Stimulated activated CD8-positive, alpha-beta memory T cell treated with anti-CD3 and anti-CD28 coated beads, Interleukin-2, amount 100 ng/mL, for 48 hours (primary cell): ENCODE measurements at places on chromosomes 7 and 10.

GRCh38 chr7:38938001-38938485, 29.1 kb upstream of the VPS41 start:
- DNase-seq = no peak

DNA sequence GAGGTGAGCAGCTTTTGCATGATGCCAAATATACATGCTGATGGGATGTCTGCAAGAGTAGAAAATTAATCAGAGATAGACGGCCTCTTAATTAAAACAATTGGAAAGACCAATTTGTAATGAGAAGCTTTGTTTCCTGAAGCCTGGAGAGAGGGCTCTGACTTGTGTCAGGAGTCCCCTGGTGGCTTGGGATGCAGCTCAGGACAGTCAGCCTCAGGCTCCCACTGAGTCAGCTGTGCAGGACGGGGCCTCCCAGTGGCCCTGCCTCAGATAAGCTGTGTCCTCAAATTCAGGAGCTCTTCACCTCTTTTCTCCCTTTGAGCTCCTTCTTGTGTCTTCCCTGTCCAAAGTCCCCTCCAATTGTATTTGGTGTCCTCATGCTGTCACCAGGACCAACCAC, 438.9 kb upstream of the PODXL start:
- no peak for DNase-seq

- no peak for DNase-seq
These were observed 74.9 kb upstream of the NRBF2 start for GRCh38 chr10:63058236-63058635.

DNA sequence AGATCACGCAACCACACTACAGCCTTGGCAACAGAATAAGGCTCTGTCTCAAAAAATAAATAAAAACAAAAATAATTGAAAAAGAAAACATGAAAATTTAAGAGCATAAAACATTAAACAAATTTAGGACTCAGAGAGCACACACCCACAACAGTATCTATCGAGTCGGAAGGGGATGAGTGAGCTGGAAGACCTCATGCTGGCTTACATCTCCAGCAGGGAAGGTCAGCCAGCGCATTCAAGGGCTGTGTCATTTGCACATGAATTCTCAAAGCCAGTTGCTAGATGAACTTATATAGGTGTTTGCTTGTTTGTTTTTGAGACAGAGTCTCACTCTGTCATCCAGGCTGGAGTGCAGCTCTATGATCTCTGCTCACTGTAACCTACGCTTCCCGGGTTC, 50.3 kb downstream of the SRRM3 start:
- DNase-seq = no peak

DNA sequence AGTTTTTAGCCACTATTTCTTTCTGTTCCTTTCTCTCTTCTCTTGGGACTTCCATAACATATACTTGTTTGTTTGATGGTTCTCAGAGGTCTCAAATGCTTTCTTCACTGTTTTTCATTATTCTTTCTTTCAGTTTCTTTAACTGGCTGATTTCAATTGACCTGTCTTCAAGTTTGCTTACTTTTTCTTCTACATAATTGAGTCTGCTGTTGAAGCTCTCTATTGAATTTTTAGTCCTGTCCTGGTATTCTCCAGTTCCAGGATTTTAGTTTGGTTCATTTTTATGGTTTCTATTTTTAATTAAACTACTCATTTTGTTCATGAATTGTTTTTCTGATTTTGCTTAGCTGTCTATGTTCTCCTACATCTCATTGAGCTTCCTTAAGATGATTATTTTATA, 1305.3 kb upstream of the CELF2 start:
- no peak for DNase-seq

DNA sequence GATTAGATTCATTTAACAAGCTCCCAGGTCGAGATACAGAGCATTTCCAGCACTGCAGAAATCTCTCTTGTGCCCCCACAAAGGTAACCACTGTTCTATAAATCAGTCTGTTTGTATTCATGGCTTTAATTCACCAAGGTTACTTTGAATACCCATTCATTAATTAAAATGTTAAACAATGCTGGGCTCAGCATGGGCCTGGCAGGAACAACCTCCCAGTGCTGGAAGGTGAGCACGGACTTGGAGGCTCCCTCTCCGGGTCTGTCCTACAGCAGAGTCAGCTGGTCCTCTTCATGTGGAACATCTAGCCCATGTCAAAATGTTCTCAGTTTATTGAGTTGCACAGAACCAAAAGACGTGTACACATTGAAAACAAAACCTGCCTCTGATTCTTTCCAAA, 15.6 kb upstream of the EFCAB10 start:
- no peak for DNase-seq

DNA sequence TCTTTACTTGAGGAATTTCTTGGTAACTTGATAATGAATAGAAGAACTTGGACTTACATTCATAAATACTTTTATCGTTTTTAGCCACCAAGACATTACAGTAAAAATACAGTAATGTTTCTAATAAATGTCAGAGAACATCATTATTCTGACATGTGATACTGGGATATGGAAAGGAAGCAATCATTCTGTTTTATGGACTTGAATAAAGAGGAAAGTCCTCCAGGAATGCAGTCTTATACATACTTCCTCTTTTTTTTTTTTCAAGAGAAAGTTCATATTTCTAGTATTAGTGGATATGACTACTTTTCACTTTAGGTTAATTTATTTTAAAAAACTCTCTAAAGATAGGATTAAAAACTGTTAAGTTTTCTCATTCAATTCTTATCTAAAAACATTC, 220.0 kb upstream of the SEMA3C start:
- no peak for DNase-seq

DNA sequence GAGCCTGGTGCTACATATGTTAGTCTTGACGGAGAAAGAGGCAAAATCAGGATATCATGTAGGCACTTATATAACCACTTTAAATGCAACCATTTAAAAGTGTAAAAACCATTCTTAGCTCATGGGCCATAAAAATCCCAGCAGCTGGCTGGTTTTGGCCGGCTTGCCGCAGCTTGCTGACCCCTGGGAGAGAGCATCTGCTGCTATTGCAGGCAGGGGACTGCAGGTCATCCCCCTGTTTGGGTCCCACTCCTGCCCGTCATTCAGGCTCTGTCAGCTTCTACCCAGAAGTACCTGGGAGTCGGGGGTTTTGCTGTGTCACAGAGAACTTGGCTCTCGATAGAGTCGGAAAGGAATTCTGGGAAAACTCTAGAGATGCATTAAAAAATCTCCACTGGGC, 187.4 kb downstream of the CUX1 start:
- no peak for DNase-seq

DNA sequence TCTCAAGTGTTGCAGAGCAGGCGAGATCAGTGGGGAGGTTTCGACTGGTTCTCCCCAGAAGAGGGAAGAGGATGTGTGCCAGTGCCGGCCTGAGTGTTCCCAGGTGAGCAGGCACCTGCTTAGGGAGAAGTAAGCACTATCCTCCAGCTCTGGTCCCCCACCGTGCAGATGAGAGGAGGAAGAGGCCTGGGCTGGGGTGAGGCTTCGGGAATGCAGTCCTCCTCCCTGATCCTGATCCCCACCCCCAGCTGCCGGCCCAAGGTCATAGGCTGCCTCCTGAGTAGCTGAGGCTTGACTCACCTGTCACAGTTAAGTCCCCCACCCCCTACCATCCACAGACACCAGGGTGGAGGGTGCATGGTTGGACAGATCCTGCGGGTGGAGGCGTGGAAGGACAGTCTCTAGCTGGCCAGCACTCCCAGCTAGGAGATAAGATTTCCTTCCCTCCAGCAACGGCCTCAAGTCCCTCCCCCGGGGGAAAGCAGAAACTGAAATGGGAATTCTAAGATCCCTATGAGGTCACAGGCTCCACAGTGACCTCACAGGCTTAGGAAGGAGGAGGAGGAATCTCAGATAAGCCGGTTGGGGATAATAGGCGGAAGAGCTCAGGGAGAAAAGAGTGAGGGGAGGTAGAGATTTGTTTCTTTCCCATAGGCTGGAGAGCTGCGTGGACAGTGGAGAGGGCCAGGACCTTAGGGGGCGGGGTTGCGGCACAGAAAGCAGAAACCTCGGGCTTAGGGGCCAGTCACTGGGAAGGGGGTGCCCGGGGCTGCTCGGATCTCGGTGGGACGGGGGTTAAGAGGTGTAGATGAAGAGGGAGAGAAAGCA, 1.0 kb downstream of the LRCH4 start:
- DNase-seq = no peak

DNA sequence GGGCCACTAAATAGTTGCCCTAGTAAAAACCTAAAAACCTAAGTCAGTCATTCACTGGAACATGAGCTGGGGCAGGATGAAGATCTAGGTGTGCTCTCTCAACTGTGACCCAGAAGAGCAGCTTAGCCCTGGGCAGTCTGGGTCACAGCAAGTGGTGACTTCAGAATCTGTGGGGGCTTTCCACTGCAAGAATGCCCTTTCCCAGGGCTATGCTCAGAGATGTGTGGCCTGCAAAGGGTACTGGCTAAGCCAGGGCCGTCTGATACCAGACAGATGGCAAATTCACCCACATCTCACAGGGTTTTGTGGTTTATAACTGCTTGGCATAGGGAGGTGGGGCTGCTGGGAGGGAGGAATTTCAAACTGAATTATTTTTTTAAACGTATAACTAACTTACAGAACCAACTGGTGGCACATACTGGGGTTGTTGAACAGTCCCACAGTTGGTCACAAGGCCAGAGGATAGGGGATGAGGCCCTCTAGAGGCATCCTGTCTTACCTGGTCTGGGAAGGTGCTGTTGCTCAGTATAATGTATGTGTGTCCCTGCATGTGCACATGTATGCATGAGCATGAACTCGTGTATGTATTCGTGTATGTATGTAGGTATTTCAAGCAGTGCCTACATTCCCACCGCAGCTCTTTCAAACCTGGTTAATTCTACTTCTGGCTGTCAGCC, 63.2 kb downstream of the PRPF18 start:
- DNase-seq = no peak

DNA sequence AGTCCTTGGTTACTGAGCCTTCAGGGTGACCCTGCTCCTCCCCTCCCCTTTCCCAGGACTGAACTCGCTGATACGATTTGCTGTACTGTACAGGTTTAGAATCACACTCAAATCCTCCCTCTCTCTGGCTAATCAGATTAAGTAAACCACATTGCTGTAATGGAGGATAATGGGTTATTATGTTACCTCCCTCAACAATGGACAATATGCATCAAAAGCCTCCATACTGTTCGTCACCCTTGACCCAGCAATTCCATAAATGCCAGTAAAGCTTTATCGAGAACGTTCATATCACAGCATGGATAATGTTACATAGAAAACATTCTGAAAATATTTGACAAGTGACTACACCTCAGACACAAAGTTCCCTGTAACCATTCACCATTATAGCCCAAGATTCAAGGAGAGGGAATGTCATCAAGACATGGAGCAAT, 61.7 kb downstream of the FAM107B start:
- DNase-seq = no peak

DNA sequence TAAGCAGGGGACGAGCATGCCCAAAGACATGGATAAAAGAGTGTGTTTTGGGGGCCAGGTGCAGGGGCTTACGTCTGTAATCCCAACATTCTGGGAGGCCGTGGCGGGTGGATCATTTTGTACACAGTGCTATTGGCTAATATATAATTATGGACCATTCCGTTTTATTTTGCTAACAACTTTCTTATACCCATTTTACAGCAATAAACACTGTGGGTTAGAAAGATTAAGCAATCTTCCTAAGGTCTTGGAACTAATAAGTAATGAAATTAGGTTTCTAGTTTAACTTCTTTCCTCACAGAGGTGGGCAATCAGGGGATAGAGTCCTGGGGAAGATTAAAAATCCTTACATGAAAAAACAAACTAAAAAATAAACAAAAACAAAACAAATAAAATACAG, 3.4 kb downstream of the GGCT start:
- no peak for DNase-seq

GRCh38 chr10:11625019-11625735, 13.7 kb upstream of the USP6NL start:
- no peak for DNase-seq

GRCh38 chr7:45659496-45660139, 85.5 kb downstream of the ADCY1 start:
- no peak for DNase-seq

DNA sequence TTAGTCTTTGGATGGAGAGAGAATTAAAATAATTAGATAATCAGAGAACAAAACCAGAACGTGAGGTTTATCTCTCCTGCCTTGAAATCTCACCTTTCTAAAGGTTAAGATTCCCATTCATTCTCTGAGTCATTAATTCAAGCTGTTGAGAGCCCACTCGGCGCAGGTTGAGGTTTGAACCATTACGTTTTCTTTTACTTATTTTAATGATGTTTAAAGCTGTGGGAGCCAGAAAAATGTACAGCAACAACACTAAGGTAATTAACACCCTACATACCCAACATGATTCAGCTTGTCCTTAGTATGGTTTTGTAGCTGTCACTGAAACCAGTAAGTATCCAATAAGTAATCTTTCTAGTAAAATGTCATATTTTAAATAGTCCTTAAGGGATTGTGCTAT, 153.0 kb upstream of the ANK3 start:
- no peak for DNase-seq

- DNase-seq = no peak
These were observed 81.8 kb upstream of the SFMBT2 start for GRCh38 chr10:7492660-7493046.

DNA sequence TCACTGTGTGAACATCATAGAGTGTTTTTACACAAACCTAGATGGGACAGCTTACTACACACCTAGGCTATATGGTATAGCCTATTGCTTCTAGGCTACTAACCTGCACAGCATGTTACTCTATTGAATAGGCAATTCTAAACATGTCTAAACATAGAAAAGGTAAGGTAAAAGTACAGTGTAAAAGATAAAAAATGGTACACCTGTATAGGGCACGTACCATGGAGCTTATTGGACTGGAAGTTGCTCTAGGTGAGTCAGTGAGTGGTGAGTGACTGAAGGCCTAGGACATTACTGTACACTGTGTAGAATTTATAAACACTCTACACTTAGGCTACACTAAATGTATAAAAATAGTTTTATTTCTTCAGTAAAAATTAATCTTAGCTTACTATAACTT, 182.0 kb upstream of the THSD7A start:
- no peak for DNase-seq
